ENCODE measurements at places on chromosomes 3 and 15. TPM values are rescaled to one million over a fixed set of nuclear protein-coding genes. Genes with fewer than 3 reads are reported as not detected.

DNA sequence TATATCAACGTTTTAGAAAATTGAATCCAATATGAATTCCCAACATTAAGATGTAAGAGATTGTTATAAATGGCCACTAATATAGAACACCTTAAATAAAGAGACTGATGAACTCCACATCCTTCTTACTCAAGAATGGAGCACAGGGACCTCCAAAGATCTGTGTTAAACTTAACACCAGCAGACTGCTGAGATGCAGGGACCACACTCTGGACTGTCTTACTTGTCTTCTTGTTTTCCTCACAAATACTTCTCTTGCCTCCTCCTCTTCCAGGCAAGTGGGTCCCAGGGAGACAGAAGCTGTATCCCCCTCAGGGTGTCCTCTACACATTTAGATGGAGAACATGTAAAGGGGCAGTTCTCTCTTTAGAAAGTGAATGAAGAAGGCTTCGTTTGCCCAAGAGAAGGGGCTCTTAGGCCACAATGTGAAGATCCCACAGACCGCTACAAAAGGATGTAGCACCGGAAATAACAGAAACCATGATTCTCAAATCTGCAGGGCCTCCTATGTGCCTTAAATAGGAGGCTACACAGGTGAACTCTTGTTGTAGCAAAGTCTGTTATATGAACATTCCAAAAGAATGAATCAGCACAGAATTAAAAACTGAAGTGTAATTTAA lies 52.2 kb downstream of the SATB1 start:
- no peak for DNase-seq

- no peak for DNase-seq
These were observed 30.2 kb downstream of the LYSMD4 start for GRCh38 chr15:99702895-99703602.

DNA sequence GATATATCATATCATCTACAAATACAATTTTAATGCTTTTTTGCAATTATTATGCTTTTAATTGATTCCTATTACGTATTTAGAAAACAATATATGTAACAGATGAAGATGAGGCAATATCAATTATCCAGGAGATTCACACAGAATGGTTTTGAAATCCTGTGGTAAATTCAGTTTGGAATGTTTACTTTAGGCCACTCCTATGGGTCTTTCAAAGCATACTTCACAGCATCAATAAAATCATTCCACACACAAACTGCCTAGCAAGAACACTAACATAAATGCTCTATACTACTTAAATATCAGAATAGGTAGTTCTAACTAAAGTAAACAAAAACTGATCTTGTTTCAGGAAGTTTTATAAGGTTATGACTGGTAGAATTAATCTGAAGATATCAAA lies 90.5 kb downstream of the FAM227B start:
- DNase-seq = no peak

- no peak for DNase-seq
These were observed 44.9 kb upstream of the RAB6B start for GRCh38 chr3:133940536-133940935.

- no peak for DNase-seq
These were observed 41.9 kb downstream of the EMC4 start for GRCh38 chr15:34266751-34267150.

GRCh38 chr15:95940431-95940985 lies 390.0 kb upstream of the NR2F2 start:
- DNase-seq = no peak

- DNase-seq = no peak
These were observed 99.9 kb downstream of the TLE3 start for GRCh38 chr15:69997813-69998212.

DNA sequence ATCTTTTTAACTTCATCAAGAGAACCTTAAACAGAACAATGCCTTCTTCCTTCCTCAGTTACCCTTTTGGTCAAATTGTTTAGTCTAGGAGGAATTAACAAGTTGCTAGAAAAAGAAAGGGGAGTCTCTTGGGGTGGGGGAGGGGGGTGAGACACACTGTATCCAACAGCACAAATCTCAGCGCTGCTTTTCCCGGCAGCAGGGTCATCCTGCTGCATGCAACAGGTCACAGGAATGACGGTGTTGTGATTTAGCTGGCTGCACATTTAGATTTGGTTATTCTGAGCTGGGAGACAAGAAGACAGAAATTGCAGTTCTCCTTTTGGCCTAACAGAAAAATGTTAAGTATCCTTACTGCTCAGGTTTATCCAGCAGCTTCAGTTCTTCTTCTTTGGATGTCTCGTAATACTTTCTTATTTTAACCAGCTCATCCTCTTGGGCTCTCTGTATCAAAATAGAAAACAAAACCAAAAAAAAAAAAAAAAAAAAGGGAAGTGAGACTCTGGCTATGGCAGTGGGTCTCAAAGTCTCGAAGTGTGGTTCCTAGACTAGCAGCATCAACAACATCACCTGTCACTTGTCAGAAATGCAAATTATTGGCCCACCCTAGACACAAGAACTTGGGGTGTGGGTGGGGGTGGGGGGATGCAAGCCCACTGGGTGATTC lies 190.5 kb downstream of the GREM1 start:
- no peak for DNase-seq

DNA sequence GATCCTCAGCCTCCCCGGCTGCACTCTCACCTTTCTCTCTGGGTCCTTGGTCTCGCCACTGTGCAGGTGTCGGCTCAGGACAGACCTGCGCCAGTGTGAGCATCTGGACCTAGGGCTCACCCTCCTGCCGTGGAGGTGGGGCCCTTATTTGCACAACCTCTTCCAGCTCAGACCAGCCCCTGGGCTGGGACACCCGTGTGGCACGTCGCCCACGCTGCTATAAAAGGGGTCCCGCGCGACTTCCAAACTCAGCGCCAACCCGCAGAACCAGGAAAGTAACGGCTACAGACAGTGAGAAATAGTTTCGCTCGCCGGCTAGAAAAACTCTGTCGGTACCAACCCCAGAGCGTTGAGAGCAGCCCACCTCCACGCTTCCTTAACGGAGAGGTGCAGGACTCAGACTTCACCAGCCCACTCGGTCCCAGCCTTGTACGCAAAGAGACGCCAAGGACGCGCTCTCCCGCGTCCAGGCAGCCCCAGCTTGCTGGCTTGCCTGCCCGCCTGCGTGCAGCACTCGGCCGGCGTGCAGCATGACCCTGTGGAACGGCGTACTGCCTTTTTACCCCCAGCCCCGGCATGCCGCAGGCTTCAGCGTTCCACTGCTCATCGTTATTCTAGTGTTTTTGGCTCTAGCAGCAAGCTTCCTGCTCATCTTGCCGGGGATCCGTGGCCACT lies at the start of the genes DUOX2 and DUOXA2:
Gene DUOX2, minus strand, starts transcription at position 97 of the 675 bp plus-strand sequence. CDS start 761 bp downstream, outside the sequence.
Gene DUOXA2, plus strand, starts transcription at position 251 of the 675 bp plus-strand sequence. Its CDS starts 280 bp downstream, at position 531.
- no peak for DNase-seq

GRCh38 chr3:134348524-134348923 lies 25.7 kb downstream of the AMOTL2 start:
- DNase-seq = no peak

- DNase-seq = no peak
These were observed 6.1 kb upstream of the HHATL start for GRCh38 chr3:42708611-42709151.

The MAGEF1 gene
- 22.5 TPM for total RNA-seq

The SLC12A8 gene
- total RNA-seq = 0.48 TPM

The CAV3 gene
- total RNA-seq = not detected
